ENCODE measurements at places on chromosomes 4 and X.

DNA sequence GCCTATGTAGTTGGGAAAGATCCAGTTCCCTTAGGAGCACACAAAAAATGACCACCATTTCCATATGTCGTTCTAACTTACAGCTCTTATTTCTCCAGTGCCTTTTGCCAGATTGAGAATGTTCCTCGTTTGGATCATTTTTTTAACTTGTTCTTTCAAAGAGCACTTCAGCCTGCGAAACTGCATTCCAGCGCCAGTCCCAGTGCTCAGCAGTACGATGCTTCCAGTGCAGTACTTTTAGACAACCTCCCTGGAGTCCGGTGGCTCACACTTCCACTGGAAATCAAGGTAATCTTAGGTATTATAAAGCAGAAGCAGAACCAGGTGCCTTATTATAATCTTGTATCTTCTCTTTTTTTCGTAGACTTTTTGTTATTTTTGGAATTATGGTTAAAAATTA is 42.6 kb upstream of the SLC25A31 start:
- no peak for DNase-seq

DNA sequence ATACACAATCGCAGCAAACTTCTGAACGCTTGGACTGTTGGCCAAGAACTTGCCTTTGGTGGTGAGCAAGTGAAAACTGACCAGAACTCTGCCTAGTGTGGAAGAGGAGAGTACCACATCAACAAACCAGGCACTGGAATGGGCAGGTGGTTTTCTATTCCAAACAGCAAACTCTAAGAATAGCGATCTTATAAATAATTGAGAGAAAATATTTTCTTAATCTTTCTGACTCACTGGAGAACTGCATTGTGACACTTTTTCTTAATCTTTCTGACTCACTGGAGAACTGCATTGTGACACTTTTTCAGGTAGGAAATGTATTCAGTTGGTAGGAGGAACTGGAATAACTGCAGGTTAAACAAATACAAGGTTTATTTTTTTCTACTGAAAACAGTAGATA is 57.0 kb upstream of the SORBS2 start:
- DNase-seq, result no peak

- no peak for DNase-seq
Observed at GRCh38 chr4:22338796-22339195, 177.1 kb downstream of the ADGRA3 start.

- DNase-seq, result no peak
Observed at GRCh38 chrX:98398542-98398941, 1514.8 kb downstream of the RPA4 start.

DNA sequence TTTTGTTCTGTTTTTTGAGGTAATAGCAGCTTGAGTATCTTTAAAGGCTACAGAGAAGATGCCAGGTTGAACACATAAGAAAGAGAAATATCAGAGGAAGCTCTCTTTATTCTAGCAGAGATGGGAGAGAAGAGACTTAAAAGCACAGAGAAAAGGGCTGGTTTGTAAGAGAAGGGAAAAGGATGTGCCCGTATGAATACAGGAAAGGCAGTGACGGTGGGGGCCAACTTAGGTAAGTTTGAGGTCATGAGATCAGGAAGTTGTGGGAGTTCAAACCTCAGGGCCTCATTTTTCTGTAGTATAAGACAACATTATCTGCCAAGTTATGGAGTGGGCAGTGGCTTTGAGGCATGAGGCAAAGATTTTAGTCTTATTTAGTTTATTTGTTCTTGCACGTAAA is 121.3 kb upstream of the S100G start:
- no peak for DNase-seq

GRCh38 chr4:184329659-184330400 is 112.2 kb upstream of the ENPP6 start:
- DNase-seq, result peak; percentile 63

GRCh38 chr4:170769862-170770261 is 680.1 kb upstream of the AADAT start:
- DNase-seq, result no peak

GRCh38 chr4:112175840-112176239 is 30.6 kb downstream of the FAM241A start:
- DNase-seq, result no peak

Data from spinal cord (tissue), 10 donors.